ENCODE measurements at places on chromosomes 7 and 10.

DNA sequence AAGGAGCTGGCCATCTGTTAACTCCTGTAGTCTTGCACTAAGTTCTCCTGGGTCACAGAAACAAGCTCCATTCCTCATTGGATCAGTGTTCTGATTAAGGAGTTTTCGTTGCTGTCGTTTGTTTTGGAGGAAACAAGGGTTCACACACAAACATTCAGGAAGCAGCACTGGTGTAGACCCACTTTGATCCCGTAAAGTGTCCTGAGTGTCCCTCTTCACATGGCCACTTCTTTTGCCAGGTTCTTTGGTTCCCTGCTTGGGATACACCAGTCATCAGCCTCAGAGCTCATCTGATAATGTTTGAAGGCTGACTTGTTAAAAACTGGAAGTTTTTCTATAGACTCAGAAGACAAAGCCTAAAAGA lies 10.9 kb downstream of the PDK4 start:
- no peak for DNase-seq

- no peak for DNase-seq
Measured at GRCh38 chr10:131043039-131043691, 268.4 kb downstream of the TCERG1L start.

- DNase-seq, result no peak
Measured at GRCh38 chr7:138799336-138800000, 1.5 kb upstream of the ATP6V0A4 start.

DNA sequence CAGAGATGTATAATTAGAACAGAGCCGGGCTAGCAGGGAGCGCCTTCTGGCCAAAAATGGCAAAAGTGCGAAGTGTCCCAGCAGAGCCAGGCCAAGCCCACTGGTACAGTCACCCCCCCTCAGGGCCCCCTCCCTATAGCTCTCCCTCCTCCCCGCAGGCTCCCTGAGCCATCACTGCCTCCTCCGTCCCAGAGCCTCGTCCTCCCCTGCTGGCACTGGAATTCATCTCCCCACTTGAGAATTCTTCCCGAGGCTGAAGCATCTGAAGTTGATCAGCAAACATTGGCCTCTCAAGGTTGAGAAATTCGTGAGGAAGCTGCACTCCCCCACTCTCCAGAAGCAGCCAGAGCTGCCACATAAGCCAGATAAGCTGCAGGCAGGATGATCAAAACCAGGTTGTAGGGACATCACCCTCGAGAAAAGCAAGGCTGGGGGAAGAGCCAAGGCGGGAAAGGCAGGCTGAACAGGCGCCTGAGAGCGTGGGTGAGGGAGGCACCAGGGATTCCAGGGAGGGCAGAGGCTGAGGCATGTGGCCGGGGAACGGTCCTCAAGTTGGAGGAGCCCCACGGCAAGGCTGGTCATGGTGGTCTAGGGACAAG lies 23.4 kb downstream of the CAMK2G start:
- no peak for DNase-seq

GRCh38 chr10:104056619-104057273 lies 28.9 kb downstream of the COL17A1 start:
- no peak for DNase-seq

DNA sequence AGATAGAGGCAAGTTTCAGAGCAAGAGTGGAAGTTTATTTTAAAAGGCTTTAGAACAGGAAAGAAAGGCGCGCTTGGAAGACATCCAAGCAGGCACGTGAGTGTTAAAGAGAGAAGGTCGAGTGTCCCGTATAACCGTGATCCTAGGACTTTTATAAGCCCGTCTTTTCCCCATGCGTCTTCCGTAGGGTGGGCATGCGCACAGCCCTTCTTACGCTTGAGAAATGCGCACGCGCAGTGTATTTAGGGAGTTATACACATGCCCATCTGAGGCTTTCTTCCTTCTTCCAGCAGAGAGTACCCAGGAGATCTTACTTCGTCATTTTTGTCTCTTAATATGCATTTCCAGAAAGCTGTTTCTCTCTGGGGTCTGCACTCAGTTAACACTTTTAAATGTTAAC lies 52.4 kb downstream of the CALD1 start:
- no peak for DNase-seq
